ENCODE measurements at places on chromosomes 1 and 21.

DNA sequence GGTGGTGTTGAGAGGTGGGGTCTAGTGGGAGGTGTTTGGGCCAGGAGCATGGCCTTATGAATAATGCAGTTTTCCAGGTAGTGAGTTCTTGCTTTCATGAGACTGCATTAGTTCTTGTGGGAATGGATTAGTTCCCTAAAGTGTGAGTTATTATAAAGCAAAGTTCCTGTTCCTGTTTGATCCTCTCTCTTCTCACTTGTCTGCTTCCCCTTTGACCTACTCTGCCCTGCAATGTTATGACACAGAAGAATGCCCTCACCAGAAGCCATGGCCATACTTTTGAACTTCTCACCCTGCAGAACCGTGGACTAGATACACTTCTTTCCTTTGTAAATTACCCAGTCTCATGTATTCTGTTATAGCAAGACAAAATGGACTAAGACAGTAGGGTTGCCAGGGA is 53.6 kb downstream of the MAP3K7CL start:
- DNase-seq: no peak

GRCh38 chr1:234779160-234779538 is 169.2 kb upstream of the IRF2BP2 start:
- DNase-seq: no peak

DNA sequence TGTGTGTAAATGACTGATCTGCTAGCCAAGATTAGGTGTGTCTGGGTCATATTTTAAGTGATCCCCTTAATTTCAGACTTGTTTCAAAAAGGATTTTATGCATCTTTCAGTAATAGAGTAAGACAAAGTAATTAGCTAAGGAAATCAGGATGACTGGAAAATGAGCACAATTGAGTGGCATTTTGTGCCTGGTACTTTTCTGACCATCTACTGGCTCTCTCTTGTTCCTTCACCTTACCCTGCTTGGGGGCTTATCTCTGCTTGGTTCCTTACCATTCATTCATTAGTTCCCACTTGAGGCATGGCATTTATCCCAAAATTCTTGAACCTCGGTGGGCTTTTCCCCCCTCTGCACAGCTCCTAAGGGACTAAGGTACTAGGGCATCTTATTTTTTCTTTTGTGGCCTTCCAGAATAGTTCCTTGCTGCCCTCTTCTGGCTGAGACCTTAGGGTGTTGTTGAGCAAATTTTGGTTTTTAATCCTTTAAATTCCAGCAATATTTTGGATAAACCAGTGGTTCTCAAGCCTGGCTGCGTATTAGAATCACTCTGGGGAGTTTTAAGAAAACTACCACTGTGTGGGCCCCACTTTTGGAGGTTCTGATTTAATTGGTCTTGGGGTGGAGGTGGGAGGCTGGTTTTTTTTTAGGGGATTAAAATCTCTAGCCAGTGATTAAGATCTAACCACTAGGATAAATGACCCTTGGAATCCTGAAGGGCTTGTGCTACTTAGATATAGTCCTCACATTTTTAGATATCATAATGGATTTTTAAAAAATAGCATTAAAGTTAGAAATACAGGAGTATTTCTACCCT is 50.8 kb downstream of the HS2ST1 start:
- no peak for DNase-seq

- DNase-seq: no peak
Observed at GRCh38 chr1:92972409-92973129, 11.3 kb upstream of the DIPK1A start.

DNA sequence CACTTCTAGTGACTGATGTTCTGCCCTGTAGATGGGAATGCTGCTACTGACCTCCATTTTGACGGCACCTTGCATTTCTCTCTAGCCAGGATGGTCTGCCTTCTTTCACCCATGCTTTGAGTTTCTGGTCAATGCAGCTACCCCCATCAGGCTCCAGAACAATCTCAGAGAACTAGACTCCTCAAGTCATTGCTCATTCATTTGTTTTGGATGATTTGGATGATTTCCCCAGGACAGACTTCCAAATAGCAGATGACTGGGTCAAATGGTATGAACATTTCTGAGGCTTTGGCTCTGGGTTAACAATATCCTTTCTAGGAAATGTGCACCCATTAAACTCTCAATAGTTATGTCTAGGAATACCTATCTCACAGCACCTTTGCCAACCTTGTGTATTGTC is 63.9 kb downstream of the CSMD2 start:
- DNase-seq: no peak

DNA sequence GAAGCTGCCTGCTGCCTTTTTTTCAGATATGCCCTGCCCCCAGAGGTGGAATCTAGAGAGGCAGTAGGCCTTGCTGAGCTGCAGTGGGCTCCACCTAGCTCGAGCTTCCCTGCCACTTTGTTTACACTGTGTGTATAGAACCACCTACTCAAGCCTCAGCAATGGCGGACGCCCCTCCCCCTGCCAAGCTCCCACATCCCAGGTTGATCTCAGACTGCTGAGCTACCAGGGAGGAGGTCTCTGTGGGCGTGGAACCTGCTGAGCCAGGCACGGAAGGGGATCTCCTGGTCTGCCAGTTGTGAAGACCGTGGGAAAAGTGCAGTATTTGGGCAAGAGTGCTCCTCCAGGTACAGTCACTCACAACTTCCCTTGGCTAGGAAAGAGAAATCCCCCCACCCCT is 65.1 kb downstream of the MSH4 start:
- no peak for DNase-seq

All from cortex of kidney (tissue), 1 donor.